ENCODE measurements at places on chromosomes 16 and 17.

GRCh38 chr16:47278306-47278970 lies 134.7 kb upstream of the NETO2 start:
- DNase-seq = no peak

DNA sequence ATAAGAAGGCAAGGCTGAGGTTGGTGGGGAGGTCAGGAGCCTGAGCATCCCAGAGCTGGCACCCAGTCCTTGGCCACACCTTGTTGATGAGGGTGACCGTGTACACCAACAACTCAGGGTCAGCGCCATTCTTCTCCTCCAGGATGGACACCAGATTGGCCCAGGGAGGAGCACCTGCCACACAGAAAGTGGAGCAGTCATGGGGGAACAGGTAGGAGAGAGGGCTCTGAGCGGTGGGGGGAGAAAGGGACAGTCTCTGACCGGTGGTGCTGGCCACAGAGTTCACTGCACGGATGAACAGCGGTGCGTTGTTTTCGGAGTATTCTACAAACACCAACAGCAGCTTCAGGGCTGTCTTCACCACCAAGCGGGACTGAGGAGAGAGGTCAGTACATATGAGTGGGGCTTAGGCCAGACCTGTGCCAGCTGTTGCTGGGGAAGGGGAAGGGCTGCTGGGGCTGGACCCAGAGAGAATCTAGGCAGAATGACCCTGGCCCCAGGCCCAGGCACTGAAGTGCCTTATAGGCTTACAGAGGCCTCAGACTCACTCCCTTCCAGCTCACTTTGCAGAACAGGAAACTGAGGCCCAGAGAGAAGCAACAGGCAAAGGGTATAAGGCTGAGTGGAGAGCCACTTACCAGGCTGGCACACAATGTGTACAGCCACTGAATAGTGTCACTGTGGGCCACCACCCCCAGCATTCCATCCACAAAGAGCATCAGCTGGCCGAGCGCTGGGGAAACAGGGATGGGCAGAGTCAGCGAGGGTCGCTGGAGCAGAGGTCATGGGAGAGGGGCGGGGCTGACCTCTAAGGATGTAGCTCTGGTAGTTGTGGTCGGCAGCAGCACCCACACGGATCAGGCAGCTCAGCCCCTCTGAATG lies 9.6 kb downstream of the FHOD1 start:
- DNase-seq = no peak

DNA sequence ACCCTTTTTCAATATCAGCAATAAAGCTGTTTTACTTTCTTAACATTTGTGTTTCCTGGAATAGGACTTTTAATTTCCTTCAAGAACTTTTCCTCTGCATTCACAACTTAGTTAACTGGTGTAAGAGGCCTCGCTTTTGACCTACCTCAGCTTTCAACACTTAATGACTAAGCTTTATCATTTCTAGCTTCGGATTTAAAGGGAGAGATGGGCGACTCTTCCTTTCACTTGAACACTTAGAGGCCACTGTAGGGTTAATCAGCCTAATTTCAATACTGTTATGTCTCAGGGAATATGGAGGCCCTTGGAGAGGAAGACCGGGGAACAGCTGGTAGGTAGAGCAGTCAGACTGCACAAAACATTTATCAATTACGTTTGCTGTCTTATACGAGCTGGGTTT lies 4.7 kb downstream of the SYNRG start:
- DNase-seq = no peak

DNA sequence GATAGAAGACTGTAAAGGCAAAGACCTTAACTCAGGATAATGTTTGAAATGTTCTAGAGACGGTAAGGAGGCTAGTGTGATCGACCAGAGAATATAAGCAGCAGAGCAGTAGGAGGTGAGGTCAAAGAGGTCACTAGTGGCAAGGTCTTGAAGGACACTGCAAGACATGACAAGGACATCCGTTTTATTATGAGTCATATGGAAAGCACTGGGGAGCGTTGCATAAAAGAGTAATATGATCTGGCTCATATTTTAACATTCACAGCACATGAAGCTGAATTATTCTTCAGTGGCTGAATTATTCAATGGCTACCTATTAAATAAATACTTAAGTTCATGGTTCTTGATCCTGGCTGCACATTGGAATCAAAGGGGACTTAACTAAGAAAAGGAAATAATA lies 123.7 kb downstream of the SOX9 start:
- DNase-seq = no peak

- DNase-seq = no peak
Measured at GRCh38 chr16:53415504-53415903, 18.8 kb upstream of the RBL2 start.

DNA sequence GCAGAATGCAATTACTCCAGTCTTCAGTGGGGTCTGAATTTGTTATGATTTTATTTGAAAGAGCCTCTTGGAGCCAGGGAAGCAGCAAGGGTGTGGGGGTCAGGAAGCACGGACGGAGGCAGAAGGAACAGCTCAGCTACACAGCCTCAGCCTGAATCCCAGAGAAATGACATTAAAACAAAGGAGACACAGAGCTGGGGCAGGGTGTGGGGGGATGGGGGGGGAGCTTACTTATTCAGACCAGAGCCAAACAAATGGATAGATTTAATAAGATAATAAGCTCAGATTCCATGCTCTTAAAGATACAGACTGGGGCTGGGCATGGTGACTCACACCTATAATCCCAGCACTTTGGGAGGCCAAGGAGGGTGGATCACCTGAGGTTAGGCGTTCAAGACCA lies 195.3 kb downstream of the ZNF423 start:
- no peak for DNase-seq

DNA sequence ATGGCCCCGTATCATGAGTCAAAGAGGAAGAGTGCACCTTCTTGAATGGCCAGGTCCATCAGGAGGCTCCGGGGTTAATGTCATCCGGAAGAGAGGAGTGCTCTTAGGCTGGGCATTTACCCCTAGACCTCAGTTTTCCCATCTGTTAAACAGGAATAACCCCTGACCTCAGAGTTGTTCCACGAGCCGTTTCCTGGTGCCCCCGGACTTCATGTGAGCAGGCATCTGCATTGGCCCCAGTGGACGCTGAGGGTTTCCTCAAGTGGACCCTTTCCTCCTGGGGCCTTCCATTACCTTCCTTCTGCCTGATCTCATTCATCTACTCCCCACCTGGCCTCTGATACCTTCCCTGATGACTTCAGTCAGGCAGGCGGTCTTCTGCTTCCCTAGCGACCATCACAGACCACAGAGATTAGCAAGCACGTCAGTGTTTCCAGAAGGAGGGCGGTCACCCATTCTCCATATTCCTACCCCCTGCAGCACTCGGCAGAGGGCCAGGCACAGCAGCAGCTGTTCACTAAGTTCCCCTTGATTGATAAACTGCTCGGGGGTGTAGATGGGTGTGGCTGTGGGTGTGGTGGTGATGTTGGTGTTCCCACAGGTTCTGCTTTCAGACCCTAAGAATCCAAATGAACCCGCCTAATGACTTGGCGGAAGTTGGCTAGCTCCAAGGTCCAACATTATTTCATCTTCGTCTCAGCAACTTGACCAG lies 346.6 kb upstream of the TNRC6C start:
- DNase-seq = no peak

- no peak for DNase-seq
Measured at GRCh38 chr16:82892324-82892723, 265.6 kb downstream of the CDH13 start.

GRCh38 chr17:18141210-18141803 lies 32.8 kb downstream of the MYO15A start:
- DNase-seq = no peak

- DNase-seq = no peak
Measured at GRCh38 chr17:59149841-59150511, 5.0 kb downstream of the SKA2 start.

DNA sequence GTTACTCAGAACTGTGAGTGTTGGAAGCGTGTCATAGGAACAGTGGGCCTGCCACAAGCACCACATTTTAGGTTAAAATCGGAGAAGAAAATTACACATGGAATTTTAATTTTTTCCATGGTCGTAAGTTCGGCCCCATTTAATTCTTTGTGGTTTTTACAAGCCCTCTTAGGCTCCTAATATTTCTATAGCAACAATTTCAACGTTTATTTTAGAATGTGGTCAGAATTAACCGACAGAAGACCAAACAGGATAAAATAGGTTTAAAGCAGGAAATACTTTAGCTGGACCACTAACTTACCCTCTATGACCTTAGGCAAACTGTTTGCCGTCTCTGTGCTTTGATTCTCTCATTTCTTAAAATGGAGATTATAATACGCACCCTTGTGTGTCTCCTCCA lies 69.9 kb downstream of the FTO start:
- no peak for DNase-seq

- no peak for DNase-seq
Measured at GRCh38 chr16:20889625-20890275, 10.4 kb downstream of the DCUN1D3 start.

DNA sequence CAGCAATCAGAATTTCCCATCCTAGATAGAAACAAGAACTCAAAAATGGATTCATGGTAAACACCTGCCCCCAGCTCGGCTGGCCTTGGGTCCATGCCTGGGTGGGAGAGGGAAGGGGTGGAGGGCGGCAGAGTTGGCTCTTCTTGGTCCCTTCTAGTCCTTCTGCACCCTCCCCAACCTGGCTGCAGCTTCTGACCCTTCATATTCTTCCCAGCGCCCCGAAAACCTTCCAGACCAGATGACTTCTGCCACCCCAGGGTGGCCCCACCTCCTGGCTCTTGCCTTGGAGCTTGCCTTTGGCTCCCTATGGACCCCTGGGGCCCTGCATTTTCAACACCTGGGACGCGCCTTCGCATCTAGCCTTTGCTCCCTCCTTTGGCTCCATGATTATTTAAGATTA lies 5.4 kb upstream of the GJD3 start:
- no peak for DNase-seq

GRCh38 chr16:11100239-11100750 lies 155.7 kb downstream of the SOCS1 start:
- no peak for DNase-seq

DNA sequence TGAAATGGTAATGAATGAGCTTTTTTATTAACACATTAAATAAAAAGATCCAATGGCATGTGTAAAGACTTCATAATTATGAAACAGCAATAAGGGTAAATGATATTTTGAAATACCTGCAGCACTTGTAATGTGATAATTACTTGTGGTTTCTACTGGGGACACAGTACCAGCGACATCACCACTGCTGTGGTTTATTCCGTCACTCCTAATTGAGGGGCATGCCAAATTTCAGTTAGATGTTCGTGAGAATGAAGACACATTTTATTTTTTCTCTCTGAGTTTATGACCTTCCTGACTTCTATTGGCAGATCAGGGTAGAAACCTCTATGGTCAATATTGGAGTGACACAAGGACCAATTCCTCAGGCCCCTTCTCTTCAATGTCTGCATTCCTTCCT lies 131.9 kb upstream of the XYLT1 start:
- DNase-seq = no peak

- no peak for DNase-seq
Measured at GRCh38 chr16:75262104-75262799, 10.8 kb upstream of the BCAR1 start.

DNA sequence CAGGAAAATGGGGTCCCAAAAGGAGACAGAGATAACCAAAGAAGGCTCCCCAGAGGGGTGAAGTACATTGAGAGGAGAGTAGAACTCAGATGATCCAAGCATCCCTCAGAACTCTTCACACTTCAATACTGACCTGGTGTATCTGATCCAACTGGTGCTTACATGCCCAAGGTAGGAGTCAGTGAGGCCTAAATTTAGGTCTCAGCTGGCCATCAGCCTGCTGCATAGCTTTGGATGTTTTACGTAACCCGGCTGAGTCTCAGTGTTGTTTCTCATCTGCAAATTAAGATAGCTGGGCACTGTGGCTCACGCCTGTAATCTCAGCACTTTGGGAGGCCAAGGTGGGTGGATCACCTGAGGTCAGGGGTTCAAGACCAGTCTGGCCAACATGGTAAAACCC lies 11.6 kb upstream of the GOSR2 start:
- no peak for DNase-seq

DNA sequence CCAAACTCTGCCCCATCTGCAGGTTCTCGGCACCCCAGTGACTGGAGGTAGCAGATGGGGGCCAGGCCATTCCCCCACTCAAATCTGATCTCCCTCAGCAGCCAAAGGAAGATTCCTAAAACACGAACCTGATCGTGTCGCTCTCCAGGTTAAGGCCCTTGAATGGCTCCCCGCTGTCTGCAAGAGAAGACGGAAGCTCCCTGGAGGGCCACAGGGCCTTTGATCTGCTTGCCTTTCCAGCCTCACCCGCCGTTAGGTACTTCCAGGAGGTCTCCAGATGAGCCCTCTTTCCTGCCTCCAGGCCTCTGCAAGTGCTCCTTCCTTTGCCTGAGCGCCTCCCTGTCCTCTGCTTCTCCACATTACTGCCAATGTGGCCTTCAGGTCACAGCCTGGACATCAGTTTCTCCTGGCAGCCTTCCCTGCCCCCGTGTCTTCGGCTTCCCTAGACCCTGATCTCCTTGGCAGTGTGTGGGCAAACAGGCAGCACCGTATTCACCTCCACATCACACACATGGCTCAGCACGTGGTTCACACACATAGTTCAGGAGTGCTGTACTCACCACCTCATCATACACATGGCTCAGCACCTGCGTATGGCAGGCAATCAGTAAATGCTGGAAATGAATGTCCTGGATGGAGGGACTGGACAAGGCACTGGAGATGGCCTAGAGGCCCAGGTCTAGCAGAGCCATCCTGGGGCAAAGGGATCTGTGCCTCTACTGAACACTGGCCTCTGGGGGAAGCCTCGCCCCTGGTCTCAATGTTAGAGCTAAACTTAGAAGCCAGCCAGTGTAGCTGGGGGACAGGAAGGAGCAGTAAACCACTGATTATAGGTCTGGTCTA lies 26.4 kb upstream of the MRPS23 start:
- no peak for DNase-seq

DNA sequence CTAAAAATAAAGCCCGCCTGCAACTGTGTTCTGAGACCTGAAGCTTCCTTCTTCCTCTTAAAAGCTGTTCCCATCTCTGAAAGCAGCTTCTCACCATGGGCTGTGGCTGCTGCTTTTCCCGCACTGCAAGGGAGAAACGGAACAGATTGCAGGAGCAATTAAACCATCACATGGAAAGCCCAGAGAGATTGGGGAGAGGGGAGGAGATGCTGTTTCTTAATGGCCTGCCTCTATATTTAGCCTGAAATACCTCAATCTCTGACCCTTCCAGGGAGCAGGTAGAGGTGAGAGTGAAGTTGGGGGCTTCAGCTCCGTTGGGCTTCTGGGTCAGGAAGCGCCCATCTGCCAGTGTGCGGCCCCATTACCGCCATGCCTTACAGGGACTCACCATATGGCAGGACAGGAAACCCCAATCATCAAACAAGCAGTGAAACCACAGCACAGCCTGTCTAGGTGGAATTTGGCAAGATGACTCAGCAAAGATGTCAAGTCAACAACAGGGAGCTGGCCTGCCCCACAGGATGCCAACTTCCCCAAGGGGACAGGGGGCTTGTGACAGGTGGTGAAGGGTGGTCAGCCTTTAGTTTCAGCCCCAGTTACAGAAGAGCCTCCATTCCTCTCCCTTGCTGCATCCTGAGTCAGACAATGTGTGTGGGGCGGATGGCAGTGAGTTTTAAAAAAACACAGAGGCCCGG lies 286.6 kb upstream of the CCL2 start:
- no peak for DNase-seq

- DNase-seq = no peak
Measured at GRCh38 chr17:66988069-66988798, 23.7 kb downstream of the CACNG4 start.

DNA sequence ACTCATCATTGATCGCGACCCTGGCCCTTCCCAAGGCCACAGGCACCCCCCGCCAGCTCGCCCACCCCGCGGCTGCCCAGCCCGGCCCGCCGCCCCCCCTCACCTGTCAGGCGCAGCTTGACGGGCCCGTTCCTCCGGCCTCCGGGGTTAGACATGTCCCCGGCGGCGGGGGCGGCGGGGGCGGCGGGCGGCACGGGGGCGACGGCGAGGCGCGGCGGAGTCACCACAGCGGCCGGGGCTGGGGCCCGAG lies 456 bp downstream of the SMURF2 start:
- DNase-seq = no peak

GRCh38 chr17:76775021-76775600 lies 37.2 kb downstream of the MFSD11 start:
- no peak for DNase-seq
